ENCODE measurements at places on chromosomes 6 and 20.

- DNase-seq = no peak
Observed at GRCh38 chr20:46558511-46558959, 8.1 kb upstream of the OCSTAMP start.

DNA sequence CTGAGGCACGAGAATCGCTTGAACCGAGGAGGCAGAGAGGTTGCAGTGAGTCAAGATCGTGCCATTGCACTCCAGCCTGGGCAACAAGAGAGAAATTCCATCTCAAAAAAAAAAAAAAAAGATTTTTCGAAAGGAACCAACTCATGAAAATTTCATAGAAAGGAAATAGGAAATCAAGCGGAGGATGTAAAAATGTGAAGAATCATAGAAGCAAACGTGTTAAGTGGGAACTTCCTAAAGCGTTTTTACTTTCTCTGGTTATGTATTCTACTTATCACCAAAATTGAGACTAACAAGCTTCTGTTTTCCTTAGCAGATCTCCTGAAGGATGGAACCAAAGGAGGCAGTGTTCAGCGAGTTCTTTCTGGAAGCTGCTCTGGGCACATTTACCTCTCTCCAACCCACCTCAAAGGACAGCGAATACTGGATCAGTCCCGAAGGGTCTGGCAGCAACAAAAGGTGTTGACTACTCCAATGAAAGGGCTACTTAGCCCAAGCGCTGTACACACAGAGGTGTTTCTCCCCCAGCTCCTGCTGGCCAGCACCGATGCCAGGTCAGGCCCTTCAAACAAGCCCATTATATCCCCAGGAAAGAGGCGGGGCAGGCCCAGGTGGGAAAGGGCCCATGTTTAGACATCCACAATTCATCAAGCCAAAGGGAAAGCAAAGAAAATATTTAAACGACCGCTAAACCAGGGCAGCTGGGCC, 327.5 kb upstream of the JARID2 start:
- no peak for DNase-seq

DNA sequence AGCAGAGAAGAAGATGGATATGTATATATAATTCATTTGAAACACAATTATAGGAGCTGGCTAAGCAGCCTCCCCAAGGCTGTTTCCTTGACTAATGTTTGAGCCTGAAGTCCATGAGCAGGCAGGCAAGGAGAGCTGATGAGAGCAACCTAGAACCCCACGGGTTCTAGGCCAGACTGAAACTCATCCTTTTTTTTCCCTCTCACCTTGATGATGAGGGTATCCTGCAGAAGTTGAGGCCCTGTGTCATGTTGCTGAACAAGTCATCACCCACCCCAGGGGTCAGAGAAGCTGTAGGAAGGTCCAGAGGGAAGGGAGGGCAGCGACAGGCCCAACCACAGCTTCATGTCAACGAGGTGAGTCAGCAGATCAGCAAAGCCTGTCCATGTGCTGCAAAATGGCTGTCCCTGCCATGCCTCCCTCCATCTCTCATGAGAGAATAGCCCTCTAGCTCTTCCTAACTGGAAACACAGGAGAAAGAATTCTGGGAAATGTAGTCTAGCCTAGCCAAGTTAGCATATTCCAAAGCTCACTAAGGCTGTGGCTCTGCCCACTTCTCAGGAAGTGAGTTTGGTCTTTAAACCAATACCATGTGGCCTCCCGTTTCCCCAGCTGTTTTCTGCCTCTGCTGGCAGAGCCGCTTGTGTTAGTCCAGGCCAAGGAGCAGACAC, 91.3 kb upstream of the DTNBP1 start:
- no peak for DNase-seq

GRCh38 chr20:62350629-62351422, 16.3 kb downstream of the LAMA5 start:
- DNase-seq = no peak

DNA sequence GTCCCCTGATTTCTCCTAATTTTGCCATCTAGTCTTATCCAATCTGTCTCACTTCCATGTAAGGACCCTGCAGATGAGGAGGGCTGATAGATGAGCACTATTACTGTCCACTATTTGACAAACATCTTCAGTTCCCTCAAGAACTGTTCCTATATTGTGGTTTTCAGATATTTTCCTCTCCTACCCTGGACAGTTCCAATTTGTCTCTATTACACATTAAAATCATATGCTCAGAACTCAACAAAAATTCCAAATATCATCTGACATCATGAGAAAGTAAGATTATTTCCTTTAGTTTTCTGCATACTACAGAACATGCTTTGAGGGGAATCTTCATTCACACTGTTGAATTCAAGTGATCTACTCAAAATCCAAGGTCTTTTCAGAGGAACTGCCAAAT, 265.6 kb upstream of the ARID1B start:
- DNase-seq = no peak

DNA sequence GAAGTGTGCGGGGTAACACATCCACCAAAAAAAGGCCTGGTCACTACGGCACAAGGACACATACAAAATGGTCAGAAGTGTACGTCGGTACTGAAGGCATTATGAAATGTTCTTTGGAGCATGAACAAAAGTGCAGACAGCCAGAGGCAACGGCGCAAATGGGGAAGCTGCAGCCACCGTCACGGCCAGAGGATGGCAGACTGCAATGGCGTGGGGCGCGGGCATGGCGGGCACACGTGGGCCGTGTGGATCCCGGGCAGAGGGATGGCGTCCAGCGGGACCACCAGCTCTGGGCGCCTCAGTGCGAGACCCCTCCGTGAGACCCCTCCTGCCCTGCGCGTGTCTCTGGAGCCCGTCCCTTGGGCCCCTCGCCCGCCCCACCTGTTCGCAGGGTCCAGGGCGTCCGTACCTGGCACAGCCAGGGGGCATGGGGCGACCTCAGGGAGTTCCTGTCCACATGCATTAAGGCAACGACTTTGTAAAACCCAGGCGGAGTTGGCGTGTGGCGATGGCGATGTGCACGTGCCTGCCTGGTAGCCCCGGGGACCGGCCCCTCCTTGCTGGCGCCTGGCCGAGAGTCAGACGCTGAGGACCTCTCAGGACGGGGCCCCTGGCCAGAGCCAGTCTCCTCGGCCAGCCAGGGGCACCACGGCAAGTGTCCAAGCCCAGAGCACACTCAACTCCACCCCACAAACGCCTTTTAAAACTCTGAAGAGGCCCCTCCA, 39.5 kb upstream of the CHRNA4 start:
- no peak for DNase-seq

GRCh38 chr6:46948699-46949098, 27.0 kb upstream of the ADGRF5 start:
- DNase-seq = no peak

DNA sequence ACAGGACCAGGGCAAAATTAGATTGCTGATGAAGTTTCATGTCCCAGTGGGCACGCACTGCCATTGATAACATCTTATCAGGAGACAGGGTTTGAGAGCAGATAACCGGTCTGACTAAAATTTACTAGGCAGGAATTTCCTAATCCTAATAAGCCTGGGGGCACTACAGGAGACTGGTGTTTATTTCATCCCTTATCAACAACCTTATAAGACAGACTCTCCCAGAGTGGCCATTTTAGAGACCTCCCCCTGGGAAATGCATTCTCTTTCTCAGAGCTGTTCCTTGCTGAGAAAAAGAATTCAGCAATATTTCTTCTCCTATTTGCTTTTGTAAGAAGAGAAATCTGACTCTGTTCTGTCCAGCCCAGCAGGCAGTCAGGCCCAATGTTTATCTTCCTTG, 423.4 kb upstream of the IMPG1 start:
- peak; percentile 5 for DNase-seq

GRCh38 chr6:31007694-31008093, 2.6 kb upstream of the MUC22 start:
- DNase-seq = no peak

DNA sequence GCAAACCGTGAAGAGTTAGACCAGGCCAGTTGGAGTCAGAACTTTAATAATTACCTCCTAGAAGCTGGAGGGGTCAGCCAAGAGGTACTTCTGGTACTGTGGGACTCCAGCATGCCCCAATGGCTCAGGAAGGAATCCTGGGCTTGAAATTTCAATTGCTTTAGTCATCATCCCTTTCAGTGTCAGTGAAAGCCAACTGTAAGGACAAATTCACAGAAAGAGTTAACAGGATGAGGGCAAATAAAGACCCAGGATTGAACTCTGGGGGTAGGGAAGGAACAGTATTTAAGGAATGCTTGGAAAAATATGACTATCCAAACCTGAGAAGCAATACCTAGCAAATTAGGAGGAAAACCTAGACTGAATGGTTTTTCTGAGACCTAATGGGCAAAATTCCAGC, 735.1 kb upstream of the MARCKS start:
- no peak for DNase-seq

GRCh38 chr6:70345619-70346018, 42.7 kb upstream of the COL9A1 start:
- DNase-seq = no peak

- no peak for DNase-seq
Observed at GRCh38 chr20:54134445-54135220, 39.2 kb downstream of the CYP24A1 start.

DNA sequence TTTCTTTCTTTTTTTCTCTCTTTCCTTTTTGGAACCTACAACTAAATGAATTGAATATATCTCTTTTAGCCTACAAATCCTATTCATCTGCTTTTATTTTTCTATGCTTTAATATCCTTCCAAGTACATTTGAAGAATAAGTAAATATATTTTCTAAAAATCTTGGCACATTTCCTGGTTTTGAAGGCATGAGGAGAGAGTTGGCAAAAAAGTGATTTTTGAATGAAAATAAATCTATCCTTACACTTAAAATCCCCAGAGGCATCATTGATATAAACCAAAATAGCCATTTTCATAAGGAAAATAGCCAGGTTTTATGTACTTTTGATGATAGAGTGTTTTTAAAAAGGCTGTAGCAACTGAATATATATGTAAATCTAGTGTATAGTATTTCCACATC, 69.0 kb downstream of the SAMD5 start:
- DNase-seq = no peak

DNA sequence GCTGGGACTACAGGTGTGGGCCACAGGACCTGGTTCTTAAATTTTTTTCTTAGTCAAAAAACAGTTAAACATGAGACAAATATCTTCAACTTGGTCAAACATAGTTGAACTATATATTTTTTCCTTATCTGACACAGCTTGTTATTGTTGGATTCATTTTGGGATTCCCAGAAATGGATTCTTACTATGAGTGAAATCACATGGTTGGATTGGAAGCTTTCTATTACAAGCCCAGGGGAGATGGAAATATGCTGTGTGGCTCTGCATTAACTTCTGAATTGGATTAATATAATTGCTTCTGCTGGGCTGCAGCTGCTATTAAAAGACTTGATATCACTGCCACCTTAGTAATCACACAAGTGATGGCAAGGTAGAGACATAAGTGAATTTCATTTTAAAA, 126.4 kb upstream of the DUSP22 start:
- no peak for DNase-seq

- DNase-seq = no peak
Observed at GRCh38 chr6:156582509-156582992, 194.6 kb upstream of the ARID1B start.

GRCh38 chr20:54214566-54214965, 6.7 kb downstream of the PFDN4 start:
- DNase-seq = no peak

DNA sequence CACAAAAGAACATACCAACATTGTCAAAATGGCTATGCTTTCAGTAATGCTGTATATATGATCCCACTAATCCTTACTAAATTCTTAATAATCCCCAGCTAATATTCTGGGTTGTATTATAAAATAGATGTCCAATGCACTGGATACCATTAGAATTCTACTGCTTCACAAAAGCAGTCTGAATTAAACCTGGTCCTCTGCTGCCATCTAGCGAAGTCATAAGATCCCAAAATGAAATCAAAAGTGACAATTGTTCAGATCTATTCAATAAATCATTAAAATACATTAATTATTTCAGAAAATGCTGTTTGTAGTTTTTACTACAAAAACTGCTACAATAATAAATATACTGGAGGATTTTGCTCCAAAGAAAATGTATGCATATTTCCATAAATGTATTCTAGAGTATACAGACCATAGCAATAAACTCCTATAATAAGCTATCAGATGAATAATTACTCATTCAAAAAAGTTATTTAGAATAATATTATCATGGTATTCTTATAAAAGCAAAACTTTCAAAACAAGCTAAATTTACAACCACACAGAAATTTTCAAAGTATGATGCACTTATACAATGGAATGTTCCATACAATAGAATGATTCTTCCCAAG, 92.6 kb downstream of the RNGTT start:
- peak; percentile 80 for DNase-seq

GRCh38 chr6:9494864-9495263, 920.0 kb downstream of the TFAP2A start:
- DNase-seq = no peak

- peak; percentile 7 for DNase-seq
Observed at GRCh38 chr6:5095236-5095635, 10.1 kb downstream of the PPP1R3G start.

- DNase-seq = no peak
Observed at GRCh38 chr6:107129370-107129925, 14.1 kb upstream of the BEND3 start.

- peak; percentile 51 for DNase-seq
Observed at GRCh38 chr6:129575378-129576118, 134.4 kb downstream of the ARHGAP18 start.

DNA sequence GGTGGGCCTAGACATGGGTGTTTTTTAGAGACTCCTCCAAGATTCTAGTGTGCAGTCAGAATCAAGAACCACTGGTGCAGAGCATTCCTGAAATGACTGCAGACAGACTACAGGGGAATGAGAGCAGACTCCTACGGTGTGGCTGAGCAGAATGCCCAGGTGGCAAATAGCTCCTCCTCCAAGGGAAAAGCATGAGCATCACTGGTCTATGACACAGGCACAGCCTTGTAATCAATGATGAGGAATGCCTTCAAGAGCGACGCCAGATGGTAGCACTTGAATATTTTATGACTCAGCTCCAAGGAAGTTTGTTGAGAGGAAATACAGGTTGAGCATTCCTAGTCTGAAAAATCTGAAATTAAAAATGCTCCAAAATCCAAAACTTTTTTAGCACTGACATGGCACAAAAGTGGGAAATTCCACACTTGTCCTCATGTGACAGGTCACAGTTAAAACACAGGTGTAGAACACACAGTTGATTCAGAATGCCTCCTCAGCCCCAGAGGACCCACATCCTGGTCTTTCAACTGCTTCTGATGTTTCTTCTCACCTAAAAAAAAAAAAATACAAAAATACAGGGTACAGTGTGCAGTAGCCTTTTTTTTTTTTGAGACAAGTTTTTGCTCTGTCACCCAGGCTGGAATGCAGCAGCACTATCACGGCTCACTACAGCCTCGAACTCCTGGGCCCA, 10.6 kb upstream of the FAM8A1 start:
- no peak for DNase-seq

DNA sequence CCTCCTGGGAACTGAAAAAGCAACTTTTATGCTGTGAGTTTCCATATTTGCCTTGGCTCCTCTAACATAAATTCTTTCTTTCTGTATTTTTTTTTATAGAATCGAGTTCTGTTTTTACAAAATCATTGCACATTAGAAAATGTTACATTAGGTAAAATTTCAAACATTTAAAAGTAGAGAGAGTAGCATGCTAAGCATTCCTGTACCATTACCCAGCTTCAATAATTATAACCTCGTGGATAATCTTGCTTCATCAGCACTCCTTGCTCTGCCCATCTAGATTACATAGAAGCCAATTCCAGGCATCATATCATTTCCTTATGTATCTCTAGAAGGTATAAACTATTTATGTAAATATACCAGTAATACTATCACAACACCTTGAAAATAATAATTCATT, 15.4 kb upstream of the FBXO30 start:
- no peak for DNase-seq
